ENCODE measurements at places on chromosomes 2 and 18.

DNA sequence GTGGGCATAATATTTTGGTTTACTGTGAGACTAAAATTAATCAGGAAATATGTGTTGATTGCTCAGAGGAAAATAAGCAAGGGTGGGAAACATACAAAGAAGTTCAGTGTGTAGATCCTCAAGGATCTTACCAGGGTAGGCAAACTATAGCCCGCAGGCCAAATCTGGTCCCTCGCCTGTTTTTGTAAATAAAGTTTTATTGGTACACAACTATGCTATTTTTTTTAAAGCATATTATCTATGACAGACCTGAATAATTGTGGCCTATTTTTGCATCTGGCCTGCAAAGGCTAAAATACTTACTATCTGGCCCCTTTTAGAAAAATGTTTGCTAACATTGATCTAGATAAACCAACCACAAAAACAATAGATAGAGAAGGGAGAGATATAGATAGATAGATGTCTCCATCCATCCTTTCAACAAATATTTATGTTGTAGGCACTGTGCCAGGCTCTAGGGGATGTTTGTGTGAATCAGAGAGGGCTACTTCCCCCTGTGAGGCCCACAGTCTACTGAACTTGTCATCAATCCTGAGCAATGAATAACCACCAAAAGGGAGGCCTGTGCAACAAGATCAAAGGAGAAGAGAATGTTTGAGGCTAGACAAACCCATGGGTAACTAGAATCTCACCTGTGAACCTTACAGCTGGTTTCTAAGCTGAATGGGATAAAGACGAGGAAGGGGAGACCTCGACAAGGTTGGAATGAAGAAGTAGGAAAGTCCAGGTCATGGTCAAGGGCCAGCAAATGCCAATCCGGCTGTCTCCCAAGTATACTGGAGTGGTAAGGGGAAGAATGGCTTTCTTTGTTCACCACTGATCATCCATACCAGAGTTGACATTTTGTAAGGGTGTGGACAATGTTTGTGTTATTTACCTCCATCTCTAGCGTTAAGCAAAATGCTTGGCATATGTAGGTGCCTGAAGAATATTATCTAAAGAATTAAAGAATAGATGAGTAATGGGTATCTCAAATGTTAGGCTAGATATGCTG, 23.6 kb downstream of the ALPK2 start:
- DNase-seq, result no peak

GRCh38 chr2:126979039-126980003, 80.6 kb downstream of the TEX51 start:
- no peak for DNase-seq

DNA sequence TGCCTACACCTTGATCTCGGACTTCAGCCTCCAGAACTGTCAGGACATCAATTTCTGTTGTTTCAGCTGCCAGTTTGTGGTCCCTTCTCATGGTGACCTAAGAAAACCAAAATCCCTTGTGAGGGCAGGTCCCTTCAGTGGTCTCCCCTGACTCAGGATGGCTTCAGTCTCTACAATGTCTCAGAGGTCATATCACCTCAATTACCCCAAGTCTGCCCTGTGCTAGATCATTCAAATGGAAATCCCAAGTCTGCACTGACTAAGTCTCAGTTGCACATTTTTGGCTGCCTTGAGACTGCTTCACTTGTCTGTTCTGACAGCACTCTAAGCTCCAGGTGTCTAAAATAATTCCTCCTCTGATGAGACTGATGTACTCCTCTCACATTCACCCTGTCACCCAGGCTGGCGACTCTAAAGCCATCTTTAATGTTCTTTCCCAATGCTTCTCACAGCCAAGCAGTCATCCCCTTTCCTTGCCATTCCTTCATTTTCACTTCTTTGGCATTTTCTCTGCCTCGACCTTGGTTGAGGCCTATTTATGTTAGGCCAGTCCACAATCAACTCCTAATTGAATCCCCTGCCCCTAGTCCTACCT, 470.8 kb downstream of the DLGAP1 start:
- no peak for DNase-seq

DNA sequence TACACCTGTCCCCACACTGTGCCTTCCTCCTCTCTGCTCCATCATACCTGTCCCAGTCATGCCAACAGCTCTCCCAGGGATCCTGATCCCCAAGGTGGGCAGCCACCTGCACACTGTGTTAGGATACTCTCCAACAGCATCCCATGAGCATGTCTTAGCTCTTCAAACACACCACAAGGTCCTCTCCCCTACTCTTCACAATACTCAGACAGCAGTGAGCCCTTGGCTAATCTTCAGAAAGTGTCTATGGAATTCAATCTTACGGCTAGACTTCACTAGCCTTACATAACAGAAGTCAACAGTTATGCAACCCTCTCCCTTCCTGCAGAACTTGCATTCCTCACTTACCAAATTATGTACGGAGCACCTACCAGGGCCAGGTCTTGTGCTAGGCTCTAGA, 79.9 kb downstream of the MYO5B start:
- DNase-seq, result no peak

DNA sequence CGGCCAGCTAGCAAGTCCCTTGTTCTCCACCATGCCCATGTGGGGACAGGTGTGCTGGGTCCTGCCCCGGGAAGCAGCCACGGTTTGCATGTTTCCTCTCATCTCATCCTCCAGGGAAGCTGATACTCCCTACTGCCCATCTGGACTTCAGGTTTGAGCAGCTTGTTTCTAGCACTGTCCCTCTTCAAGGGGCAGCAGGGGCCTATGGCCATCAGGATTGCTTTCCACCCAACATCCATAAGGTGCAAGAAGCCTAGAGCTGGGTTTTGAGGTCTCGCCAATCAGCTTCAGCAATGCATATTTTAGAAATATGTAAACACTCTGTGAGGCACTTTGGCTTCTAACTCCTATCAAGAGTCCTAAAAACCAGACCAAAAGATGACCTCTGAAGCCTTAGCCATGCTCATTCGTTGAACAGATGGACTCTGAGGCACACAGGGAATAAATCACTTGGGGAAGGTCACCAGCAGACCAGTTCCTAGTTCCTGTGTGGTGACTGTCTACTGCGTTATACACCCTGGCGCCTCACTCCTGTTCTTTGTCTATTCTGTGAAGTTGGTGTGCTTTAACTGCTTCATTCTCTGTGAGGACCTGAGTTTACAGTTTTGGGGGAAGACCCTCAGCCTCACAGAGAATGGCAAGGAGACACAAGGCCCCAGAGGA, 192.6 kb upstream of the TWIST2 start:
- no peak for DNase-seq

DNA sequence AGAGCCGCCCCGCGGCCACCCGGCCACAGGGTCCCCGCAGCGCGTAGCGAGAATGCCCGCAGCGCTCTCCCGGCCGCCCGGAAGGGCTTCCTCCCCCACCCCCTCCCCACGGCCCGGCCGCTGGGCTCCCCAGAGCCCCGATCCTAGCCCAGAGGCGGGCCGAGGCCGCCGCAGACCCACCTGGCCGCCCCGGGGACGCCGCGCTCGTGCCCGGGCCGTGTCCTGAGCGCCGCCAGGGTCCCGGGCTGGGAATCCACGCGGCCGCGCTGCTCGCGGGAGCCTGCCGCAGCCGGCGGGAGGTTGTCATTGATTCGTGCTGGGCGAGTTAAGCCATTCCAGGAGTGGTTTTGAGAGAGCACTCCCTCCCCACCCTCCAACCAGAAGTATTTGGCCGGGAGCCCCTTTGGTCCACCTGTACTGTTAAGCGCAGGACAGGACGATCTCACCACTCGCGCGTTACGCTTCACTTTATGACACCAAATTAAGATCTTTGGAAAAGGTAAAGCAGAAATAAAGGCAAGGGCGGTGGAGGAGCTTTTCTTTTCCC, 206.4 kb upstream of the SMAD2 start:
- DNase-seq, result no peak
